Left cardiac atrium (tissue), 4 donors: ENCODE measurements at places on chromosomes 7 and 10. TPM values are rescaled to one million over a fixed set of nuclear protein-coding genes. Genes with fewer than 3 reads are reported as not detected.
A peak's percentile ranks its signal among the peaks of the same experiment; 100 is the strongest.

DNA sequence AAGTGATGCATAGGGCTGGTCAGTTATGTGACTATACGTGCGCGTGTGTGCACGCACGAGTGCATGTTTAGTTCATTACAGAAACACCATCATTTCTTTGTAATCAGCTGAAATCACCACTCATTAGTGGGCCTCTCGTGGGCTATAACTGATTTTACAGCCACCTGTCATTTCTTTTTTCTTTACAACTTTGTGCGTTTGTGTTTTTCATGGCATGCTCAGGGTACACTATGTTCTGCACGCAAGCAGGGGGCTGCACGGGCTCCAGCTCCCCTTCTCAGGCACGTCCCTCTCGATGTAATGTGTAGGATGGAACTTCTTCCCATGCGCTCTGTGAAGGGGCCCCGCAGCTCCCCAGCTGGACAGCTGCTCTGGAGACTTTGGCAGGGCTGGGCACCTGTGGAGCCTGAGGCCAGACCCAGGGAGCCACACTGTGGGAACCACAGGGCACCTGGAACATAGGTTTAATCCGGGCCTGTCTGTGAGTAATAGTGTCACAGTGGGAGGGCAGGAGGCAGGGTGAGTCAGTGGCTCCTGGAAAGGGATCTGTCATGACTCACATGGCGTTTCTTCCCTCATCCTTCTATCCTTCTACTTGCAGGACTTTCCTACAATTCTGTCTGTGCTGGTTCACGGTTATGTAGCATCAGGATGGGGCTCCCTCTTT is 4.9 kb downstream of the GCK start:
- DNase-seq, result no peak

The SFRP5 gene
- total RNA-seq, result 38.9 TPM

DNA sequence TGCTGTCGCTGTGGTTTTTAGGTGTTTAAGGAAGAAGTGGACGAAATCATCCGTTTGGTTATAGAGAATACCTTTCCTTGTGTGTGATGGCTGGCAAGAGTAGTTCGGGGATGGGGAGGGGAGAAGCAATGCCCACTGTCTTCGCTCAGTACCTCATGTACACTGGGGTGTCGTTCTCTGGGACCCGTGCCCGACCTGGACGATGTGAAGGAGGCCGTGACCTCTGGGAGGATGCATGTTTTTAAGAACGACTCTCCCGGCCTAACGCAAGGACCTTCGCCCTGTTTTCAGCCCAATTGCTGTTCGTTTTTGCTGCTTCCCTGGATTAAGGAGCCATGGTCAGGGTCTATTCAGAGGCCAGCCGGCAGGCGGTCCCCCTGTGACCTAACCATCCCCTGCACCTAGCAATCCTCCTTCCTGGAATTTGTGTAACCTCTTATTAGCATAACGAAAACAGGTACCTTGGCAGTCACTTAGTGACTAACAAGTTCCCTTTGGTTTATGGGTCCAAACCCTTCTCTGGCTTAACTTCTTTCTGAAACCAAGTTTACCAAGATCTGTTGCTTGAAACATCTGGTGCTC is 1.3 kb downstream of the NFE2L3 start:
- DNase-seq, result no peak

The HOXA3 gene
- 0.68 TPM for total RNA-seq

DNA sequence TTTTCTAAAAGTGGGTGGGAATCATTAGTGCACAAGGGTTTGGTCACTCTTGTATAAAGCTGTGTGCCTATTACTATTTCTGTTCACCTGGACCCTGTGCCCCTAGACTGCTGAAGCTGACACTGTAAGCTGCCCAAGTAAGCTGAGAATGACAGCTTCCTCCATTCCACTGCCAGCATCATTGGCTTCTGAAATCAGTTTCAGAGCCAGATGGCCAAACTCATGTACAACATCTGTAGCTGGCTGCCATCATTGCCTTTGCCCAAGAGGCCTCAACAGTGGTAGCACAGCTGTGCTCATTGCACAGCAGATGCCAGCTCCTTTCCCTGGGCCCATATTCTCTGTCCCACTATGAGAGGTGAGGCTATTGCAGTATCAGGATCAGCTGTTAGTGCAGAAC is 165.7 kb downstream of the CPEB3 start:
- no peak for DNase-seq

The MNX1 gene
- not detected for total RNA-seq

The TFEC gene
- total RNA-seq, result 4.0 TPM

GRCh38 chr7:115106316-115106715 is 184.4 kb downstream of the MDFIC start:
- DNase-seq, result no peak

The C7orf33 gene
- total RNA-seq, result not detected

DNA sequence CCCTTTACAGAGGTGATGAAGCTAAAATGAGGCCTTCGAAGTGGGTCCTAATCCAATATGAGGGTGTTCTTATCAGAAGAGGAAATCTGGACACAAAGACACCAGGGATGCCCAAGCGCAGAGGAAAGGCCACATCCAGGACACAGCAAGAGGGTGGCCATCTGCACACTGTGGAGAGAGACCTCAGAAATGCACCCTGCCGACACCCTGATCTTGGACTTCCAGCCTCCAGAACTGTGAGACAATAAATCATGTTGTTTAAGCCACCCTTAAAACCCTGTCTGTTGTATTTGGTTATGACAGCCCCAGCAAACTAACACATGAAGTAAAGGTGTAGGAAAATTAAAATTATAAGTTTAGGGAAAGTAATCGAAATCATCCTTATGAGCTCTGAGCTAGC is 64.0 kb downstream of the CDC123 start:
- no peak for DNase-seq

DNA sequence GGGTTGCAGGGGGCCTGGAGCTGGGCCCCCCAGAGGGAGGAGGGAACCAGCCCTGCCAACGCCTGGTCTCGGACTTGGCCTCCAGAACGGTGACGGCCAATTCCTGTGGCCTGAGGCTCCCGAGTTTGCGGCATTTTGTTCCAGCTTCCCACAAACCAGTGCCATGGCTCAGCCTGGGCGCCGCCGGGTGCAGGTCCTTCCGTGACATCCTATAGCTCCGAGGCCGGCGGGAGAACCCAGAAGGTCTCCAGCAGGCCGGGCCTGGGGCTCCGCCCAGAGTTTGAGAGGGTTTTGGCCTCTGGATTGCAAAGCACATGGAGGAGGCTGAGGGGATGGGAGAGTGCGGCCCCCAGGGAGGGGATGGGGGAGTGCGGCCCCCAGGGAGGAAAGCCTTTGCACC is 92.6 kb downstream of the UNCX start:
- no peak for DNase-seq

DNA sequence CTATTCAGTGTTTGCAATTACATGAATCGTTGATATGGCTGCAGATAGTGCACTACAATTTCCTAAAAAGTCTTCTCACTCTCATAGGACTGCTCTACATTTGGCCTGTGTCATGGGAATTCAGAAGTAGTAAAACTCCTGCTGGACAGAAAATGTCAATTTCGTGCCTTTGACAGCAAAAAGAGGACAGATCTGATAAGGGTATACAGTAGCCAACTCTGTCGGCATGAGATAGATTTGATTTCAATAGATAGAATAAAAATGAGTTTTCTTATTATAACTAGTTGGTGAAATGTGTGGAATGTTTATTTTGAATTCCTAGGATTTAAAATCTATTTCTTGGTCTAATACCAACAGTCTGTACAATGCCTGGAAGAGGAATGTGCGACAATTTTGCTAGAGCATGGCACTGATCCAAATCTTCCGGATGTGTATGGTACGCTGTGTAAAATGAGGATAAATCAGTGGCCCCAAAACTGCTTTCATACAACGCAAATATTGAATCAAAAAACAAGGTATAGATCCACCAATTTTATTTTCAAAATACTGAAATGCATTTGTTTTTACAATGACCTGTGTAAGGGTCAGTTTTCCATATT is 133.5 kb upstream of the CDK13 start:
- DNase-seq, result no peak

- no peak for DNase-seq
These were observed 447 bp upstream of the GPAM start for GRCh38 chr10:112184052-112184371.

DNA sequence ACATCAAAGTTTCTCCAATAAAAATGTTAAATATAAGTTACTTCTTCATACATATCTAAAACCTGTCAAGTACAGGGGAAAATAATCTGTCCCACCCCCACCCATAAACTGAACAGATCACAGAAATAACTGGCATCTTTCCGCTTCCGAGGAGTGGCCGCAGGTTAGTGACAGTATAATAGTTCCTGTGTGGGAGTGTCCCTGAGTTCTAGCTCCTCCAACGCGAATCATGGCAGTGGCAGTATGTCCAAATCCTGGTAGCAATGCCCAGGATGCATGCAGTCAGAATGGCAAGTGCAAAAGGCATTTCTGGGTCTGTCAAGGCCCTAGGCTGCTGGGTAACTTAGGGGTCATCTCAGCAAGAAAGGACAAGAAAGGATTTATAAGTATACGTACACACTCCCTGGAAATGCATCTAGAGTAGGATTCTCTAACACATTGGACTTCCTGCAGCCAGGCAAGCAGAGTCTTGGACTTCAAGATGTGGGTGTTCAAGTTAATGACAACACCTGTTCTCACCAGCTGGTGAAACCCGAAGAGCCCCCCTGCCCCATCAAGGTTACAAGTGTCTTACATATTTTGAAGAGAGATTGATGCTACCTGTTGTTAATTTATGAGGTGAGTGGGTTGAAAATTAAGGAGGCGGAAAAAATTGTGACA is 94.4 kb upstream of the COL1A2 start:
- no peak for DNase-seq

GRCh38 chr7:823649-824048 is 8.6 kb upstream of the SUN1 start:
- peak; percentile 13 for DNase-seq

DNA sequence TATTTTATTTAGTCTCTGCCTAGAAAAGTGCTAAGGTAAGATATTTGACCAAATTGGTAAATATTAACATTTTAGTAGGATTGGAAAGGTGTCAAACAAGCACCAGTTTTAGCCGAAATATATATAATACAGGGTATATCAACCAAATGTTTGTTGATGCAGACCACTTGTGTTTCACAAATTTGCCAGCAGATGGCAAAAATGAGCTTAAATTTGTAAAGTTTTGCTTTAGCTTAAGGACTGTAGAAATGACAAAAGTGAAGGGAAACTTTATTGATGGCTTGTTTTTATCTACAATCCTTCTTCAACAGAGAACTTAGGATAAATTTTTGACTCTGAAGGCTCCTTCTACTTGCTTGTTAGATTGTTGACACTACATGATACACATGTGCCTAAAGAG is 4.8 kb upstream of the POLR1F start:
- no peak for DNase-seq

DNA sequence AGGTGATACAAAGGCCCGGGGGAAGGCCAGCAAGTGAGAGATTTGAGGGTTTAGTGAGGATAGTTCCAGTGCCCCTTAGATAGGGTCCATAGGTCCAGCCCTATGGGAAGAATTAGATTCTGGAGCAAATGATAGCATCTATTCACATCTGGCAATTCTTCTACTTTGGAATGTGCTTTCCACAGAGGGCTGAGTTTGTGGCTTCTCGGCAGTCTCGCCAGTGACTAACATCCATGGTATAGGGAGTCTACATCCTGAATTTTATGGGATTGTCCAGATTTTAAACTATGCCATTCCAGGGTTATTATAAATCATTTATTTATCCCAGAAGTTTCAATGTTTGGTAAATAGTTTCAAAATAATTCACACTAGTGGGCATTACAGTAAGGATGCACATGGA is 207.3 kb upstream of the ADO start:
- no peak for DNase-seq

The NAT16 gene
- total RNA-seq, result not detected
